ENCODE measurements at places on chromosomes 2 and 18.

DNA sequence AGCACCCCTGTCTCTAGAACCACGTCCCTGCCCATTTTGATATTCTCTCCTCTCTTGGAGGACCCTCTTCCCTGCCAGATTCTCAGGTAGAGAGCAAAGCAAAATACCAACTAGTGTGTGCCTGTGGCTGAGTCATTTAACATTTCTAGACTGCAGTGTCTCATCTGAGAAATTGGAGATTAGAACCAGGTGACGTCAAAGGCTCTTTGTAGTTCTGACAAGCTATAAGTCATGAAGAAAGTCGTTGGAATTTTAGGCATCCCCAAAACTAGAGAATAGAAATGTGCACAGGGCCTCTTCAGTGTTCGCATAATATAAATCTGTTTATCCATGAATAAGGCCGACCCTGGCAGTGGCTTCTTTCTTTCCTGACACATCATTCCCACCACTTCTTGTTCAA, 74.4 kb upstream of the TANC1 start:
- DNase-seq, result no peak

- DNase-seq, result no peak
Measured at GRCh38 chr2:13104723-13105122, 388.0 kb downstream of the TRIB2 start.

- DNase-seq, result no peak
Measured at GRCh38 chr2:231866450-231866849, 59.7 kb downstream of the NPPC start.

DNA sequence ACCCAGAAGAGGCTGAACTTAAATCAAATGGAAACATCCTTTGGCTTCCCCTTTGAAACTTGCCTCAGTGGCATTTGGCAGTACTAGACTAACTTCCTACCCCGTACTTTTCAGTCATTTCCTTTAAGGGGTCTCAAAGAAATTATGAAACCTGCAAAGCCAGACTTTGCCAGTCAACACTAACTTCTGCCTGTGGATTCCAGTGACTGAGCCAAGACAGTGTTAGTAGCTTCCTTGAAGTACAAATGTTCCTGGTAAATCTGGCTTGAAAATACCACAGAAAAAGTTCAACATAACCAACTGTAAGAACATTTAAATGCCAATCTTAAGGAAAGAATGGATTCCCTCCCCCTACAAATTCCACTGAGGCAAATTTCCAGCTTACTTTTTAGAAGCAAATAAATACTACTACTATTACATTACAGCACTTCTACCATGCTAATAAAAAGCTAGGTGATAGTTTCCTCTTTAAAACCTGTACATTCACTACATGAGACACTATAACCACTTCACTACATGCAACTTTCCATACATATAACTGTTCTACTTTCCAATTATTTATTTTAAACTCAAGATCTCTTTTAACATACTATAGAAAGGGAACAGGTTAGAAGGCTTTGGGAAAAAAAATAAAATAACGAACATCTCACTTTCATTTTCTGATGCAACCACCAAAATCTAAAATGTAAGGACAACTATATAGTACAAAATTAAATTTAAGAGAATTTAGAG, 2.4 kb downstream of the PELI1 start:
- no peak for DNase-seq

GRCh38 chr2:16475586-16475985, 190.0 kb downstream of the CYRIA start:
- DNase-seq, result no peak

GRCh38 chr2:14517731-14518130, 114.8 kb upstream of the LRATD1 start:
- no peak for DNase-seq

DNA sequence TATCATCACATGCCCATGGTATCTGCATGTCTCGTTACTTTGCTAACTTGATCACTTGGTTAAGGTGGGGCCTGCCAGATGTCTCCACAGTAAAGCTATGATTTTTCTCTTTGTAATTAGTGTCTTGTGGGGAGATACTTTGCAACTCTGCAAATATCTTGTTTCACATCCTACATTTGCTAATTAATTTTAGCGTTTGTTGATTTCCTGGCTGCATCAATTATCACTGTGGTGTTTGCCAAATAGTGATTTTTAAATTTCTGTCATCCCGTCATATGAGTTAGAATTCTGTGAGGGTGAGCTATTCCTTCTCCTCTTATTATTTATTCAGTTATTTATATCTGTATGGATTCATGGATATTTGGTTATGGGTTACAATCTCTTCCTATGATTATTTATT, 161.4 kb downstream of the FMNL2 start:
- no peak for DNase-seq

DNA sequence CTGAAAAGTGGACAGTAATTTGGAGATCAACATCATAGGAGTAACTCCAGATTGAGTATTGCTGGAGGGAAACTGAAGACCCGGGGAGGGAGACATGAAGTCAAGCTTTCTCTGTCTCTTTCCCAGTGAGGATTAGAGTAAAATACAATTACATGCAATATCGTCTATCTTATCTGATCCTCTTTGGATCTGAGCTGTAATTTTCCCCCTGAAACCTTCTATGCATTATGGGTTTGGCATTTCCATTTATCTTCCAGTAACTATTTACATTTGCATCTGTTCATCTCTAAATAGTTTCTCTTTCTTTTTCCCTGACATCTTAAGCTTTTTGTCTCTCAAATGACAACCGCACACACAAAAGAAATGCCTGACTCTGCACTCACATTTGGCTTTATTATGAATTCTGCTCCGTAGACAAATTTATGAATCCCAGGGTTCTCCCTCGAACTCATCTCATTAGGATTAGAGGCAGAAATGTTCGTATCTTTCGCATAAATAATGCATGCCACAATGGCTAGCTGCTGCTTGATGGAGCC, 113.1 kb downstream of the SPP2 start:
- DNase-seq, result no peak

DNA sequence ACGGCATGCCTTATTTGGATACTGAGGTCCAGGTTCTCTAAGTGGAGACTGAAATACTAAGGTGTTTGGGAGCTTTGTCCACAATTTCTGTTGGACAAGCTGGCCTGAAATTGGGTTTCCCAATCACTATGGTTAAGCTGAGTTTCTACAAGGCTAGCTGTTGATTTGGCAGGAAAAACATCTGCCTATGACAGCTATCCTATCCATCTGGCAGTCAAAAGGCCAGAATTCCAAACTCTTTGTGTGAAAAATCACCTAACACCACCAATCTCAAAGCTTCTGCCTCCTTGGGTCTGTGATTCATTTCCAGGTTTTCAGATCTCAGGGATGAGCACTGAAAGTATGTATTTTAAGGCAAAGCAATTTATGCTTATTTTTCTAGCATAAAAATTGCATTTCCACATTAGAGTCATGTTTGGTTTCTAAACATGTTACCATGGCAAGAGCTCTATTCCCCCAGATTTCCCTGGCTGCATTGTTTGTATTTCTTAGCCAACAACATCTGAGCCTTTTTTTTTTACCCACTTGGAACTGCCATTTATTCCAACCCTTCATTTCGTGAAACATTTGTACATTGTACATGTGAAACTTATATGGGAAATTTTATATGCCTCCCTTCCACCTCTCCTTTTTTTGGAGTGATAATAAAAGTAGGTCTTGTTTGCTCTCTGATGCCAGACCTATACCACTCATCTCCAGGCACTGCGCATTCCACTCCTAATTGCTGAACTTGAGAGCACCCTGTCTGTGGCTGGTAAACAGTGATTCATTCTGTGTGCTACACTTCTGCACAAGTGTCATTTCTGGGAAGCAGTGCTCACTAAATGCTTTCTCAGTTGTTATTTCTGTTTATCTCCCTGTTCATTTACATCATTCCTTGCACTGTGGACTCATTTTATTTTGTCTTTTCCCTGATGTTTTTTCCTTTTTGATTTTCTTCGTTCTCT, 15.9 kb upstream of the CCDC85A start:
- no peak for DNase-seq
